ENCODE measurements at places on chromosomes 2 and 18.

- no peak for DNase-seq
- no peaks in the 10 kb centered on the region for H3K4me1 ChIP-seq
- H3K36me3 ChIP-seq: peaks cover 3% of the 10 kb centered on the region
- no peak overlapping the region for H3K4me3 ChIP-seq
- H3K27ac ChIP-seq: no peak overlapping the region
- peaks cover 10% of the 10 kb centered on the region for H3K27me3 ChIP-seq
Observed at GRCh38 chr2:119008108-119008507, 66.1 kb downstream of the MARCO start.

GRCh38 chr2:112143150-112143549 is 5.0 kb downstream of the FBLN7 start:
- peaks cover 4% of the 10 kb centered on the region for H3K4me1 ChIP-seq
- H3K27ac ChIP-seq: no peak overlapping the region
- peaks cover 11% of the 10 kb centered on the region for H3K27me3 ChIP-seq
- peaks cover 8% of the 10 kb centered on the region for H3K36me3 ChIP-seq
- no peak for DNase-seq

DNA sequence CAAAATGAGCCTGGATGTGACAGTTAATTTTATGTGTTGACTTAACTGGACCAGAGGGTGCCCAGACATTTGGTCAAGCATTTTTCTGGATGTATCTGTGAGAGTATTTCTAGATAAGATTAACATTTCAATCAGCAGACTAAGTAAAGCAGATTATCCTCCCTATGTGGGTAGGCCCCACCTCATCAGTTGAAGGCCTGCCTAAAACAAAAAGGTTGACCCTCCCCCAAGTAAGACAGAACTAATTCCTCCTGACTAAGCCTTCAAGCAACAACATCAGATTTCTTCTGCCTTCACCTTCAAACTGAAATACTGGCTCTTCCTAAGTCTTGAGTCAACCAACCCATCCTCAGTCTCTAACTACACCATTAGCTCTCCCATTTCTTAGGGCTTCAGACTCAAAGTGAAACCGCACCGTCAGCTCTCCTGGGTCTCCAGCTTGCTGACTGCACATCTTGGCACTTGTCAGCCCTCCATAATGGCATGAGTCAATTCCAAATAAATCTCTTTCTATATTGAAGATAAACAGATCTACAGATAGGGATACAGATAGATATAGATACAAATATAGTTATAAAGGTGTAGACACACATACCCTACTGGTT is 47.9 kb downstream of the MEMO1 start:
- no peak overlapping the region for H3K27ac ChIP-seq
- no peaks in the 10 kb centered on the region for H3K27me3 ChIP-seq
- H3K36me3 ChIP-seq: no peaks in the 10 kb centered on the region
- peaks cover 8% of the 10 kb centered on the region for H3K4me1 ChIP-seq
- no peak for DNase-seq
- no peak overlapping the region for H3K4me3 ChIP-seq

- no peak overlapping the region for H3K4me3 ChIP-seq
- H3K27me3 ChIP-seq: no peaks in the 10 kb centered on the region
- DNase-seq: no peak
- H3K27ac ChIP-seq: no peak overlapping the region
Observed at GRCh38 chr2:95091885-95092555, 29.6 kb downstream of the MRPS5 start.

GRCh38 chr2:124281541-124281940 is 256.5 kb downstream of the CNTNAP5 start:
- no peaks in the 10 kb centered on the region for H3K4me1 ChIP-seq
- no peak overlapping the region for H3K27ac ChIP-seq
- no peaks in the 10 kb centered on the region for H3K27me3 ChIP-seq
- no peak overlapping the region for H3K4me3 ChIP-seq

DNA sequence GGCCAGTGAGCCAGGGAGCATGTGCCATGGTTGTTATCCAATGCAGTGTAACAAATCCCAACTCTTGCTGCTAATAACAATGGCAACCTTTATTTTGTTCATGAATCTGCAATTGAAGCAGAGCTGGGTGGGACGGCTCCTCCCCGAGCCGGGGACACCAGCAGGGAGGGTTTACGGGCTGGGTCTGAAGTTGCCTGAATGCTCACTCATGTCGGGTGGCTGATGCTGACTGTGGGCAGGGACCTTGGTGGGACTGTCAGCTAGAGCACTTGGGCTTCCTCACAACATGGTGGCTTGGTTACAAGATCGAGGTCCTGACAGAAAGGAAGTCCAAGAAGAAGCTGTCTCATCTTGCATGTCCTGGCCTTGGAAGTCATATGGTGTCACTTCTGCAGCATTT is 264.5 kb downstream of the NDUFA10 start:
- peaks cover 19% of the 10 kb centered on the region for H3K27me3 ChIP-seq
- H3K27ac ChIP-seq: no peak overlapping the region
- no peak for DNase-seq

GRCh38 chr2:183490914-183491313 is 366.7 kb downstream of the NUP35 start:
- no peak overlapping the region for H3K4me3 ChIP-seq
- no peaks in the 10 kb centered on the region for H3K4me1 ChIP-seq
- no peak for DNase-seq
- H3K36me3 ChIP-seq: no peaks in the 10 kb centered on the region

DNA sequence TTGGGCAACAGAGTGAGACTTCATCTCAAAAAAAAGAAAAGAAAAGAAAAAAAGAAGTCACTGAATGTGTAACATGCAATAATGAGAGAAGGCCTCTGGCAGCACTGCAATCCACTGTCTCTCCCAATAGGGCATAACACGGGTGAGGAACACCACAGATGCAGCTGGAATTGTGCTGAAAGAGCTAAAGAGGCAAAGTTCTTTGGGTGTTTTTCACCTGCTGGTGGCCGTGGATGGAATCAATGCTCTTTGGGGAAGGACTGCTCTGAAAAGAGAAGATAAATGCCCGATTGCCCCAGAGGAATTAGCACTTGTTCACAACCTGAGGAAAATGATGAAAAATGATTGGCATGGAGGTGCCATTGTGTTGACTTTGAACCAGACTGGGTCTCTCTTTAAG is 31.0 kb upstream of the CYBRD1 start:
- no peaks in the 10 kb centered on the region for H3K36me3 ChIP-seq
- no peak overlapping the region for H3K4me3 ChIP-seq
- H3K27ac ChIP-seq: no peak overlapping the region

- H3K27ac ChIP-seq: no peak overlapping the region
- H3K27me3 ChIP-seq: peaks cover 2% of the 10 kb centered on the region
- H3K4me3 ChIP-seq: no peak overlapping the region
- H3K4me1 ChIP-seq: no peaks in the 10 kb centered on the region
Observed at GRCh38 chr2:98240786-98241398, 105.4 kb upstream of the CNGA3 start.

DNA sequence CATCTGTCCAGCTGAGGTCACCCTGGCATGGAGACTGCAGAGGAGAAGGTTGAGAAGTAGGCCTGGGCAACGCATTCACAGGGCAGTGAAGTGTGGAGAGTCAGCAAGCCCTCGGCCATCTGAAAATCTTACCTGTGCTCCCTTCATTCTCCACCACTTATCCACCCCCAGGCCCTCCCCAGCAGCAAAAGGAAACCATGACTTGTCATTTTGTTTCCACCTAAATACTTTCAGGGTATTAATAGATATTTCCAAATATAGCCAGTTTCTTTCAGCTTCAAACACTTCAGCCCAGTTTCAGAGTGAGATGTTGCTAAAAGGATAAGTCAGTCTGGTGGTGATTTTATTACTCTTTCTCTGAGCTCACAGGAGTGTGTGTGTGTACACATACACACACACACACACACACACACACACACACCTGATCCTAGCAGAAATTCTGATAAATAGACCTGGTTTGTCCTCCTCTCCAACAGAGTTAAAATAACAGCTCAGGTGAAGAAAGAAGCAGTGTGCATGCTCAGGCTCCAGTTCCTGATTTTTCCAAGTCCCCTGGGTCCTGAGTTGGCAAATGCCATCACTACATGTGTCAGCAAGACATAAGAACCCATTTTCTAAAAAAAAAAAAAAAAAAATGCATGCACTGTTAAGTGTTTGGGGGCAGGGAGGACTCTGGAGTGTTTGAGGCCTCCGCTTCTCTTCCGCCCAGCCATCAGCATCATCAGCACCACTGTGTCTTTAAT is 82.8 kb downstream of the LOXHD1 start:
- peaks cover 10% of the 10 kb centered on the region for H3K27me3 ChIP-seq
- DNase-seq: no peak
- no peaks in the 10 kb centered on the region for H3K4me1 ChIP-seq
- H3K36me3 ChIP-seq: no peaks in the 10 kb centered on the region

GRCh38 chr2:36289731-36290130 is 65.8 kb upstream of the CRIM1 start:
- no peaks in the 10 kb centered on the region for H3K36me3 ChIP-seq
- H3K4me1 ChIP-seq: peaks cover 14% of the 10 kb centered on the region
- H3K27me3 ChIP-seq: no peaks in the 10 kb centered on the region
- H3K27ac ChIP-seq: no peak overlapping the region
- DNase-seq: no peak

- H3K27ac ChIP-seq: no peak overlapping the region
- H3K36me3 ChIP-seq: peaks cover 13% of the 10 kb centered on the region
- H3K27me3 ChIP-seq: peaks cover 4% of the 10 kb centered on the region
- H3K4me3 ChIP-seq: peak overlapping the region; percentile 26
Observed at GRCh38 chr2:71860381-71860926, 287.2 kb downstream of the CYP26B1 start.

- H3K36me3 ChIP-seq: no peaks in the 10 kb centered on the region
- no peaks in the 10 kb centered on the region for H3K4me1 ChIP-seq
- no peak for DNase-seq
Observed at GRCh38 chr2:113148606-113149552, 21.5 kb downstream of the IL1RN start.

- no peaks in the 10 kb centered on the region for H3K4me1 ChIP-seq
- no peaks in the 10 kb centered on the region for H3K27me3 ChIP-seq
- H3K4me3 ChIP-seq: no peak overlapping the region
- no peaks in the 10 kb centered on the region for H3K36me3 ChIP-seq
Observed at GRCh38 chr2:151754253-151754897, 20.1 kb upstream of the NEB start.

DNA sequence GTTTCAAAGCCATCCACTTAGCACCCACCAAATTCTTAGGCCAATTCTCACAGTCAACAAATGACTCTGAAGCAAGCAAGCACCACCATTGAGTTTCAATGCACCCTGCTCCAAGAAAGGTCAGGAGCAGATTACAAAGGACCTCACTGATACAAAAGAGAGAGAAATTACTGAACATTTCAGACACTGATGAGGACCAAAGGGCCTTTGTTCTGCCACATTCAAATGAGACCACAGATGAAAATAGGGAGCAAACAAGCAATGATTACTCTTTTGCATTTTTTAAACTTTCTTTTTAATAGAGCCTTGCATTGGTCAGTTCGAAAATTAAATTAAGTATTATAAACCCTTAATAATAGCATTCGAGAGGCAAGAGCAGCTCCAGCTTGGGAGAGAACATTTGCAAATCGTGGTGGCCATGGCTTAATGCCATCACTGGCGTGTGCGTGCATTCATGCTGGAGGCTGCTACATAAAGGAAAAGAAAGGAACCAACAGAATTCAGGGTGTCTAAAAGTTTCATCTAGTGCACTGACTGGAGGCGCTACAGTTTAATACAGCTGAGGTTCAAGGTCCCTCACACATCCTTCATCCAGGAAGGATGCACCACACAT is 87.5 kb downstream of the KLF7 start:
- peaks cover 52% of the 10 kb centered on the region for H3K36me3 ChIP-seq
- H3K4me1 ChIP-seq: peaks cover 87% of the 10 kb centered on the region
- no peak overlapping the region for H3K27ac ChIP-seq
- H3K27me3 ChIP-seq: peaks cover 8% of the 10 kb centered on the region
- no peak overlapping the region for H3K4me3 ChIP-seq

- DNase-seq: no peak
- no peaks in the 10 kb centered on the region for H3K36me3 ChIP-seq
- H3K4me3 ChIP-seq: no peak overlapping the region
- no peak overlapping the region for H3K27ac ChIP-seq
- H3K4me1 ChIP-seq: no peaks in the 10 kb centered on the region
Observed at GRCh38 chr2:57075226-57075625, 891.4 kb downstream of the CCDC85A start.

- peak; percentile 21 for DNase-seq
- peak overlapping the region; percentile 95 for H3K27ac ChIP-seq
- peak overlapping the region; percentile 100 for H3K4me3 ChIP-seq
- H3K36me3 ChIP-seq: peaks cover 3% of the 10 kb centered on the region
Observed at GRCh38 chr18:62187543-62188510, 772 bp downstream of the RELCH start.

GRCh38 chr2:30206461-30207430 is 24.6 kb upstream of the LBH start:
- H3K4me3 ChIP-seq: no peak overlapping the region
- DNase-seq: no peak
- H3K27me3 ChIP-seq: peaks cover 2% of the 10 kb centered on the region
- H3K36me3 ChIP-seq: no peaks in the 10 kb centered on the region
- no peak overlapping the region for H3K27ac ChIP-seq
- no peaks in the 10 kb centered on the region for H3K4me1 ChIP-seq

DNA sequence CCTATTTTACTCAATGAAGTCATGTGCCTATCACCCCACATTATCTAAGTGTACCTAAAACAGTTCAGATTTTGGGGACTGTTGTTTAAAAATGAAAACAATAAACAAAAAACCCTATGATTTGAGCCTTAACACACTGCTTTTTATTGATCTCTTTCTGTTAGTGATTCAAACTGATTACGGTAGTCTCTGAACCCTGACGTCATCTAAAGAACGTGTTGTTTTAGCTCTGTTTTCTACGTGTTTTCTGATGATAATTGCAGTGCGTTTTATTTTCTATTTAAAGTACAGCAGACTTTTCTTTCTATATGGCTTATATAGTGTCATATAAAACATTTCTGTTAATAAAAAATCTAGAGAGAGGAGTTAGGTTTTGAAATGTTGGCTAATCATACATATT is 93.9 kb upstream of the FAM237A start:
- no peaks in the 10 kb centered on the region for H3K27me3 ChIP-seq
- DNase-seq: no peak
- H3K4me3 ChIP-seq: no peak overlapping the region
- H3K4me1 ChIP-seq: no peaks in the 10 kb centered on the region

DNA sequence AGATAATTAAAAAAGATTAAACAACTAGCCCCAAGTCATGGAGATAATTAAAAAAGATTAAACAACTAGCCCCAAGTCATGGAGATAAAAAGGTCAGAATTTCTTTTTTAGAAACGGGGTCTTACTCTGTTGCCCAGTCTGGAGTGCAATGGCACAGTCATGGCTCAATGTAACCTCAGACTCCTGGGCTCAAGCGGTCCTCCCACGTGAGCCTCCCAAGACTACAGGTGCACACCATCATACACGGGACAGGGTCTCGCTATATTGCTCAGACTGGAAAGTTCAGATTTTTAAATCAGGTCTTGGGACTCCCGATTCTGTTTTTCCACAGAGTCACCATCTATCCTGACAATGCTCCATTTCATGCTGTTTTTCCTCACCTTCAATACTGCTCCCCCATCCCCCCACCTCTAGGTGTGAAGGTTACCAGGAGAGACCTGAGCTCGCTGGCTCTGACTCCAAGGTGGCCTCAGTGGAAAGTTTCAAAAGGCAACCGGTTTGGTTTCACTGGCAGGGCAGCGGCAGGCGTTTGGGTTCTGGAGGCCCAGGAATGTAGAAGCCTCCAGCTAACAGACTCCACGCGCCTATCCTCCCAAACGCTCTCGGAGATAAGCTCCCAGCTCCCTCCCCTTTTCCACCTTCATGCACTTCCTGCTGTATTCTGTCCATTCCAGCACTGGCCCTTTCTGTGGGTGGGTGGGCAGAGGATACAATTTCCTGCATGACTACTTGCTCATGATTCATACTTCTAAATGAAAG is 2.9 kb upstream of the SEMA4C start:
- H3K36me3 ChIP-seq: peaks cover 17% of the 10 kb centered on the region
- peak overlapping the region; percentile 89 for H3K4me3 ChIP-seq
- H3K27ac ChIP-seq: peak overlapping the region; percentile 99
- peaks cover 23% of the 10 kb centered on the region for H3K27me3 ChIP-seq
- H3K4me1 ChIP-seq: peaks cover 59% of the 10 kb centered on the region

GRCh38 chr2:191304939-191305875 is 60.0 kb downstream of the MYO1B start:
- peaks cover 8% of the 10 kb centered on the region for H3K4me1 ChIP-seq
- H3K4me3 ChIP-seq: no peak overlapping the region
- H3K27me3 ChIP-seq: peaks cover 2% of the 10 kb centered on the region
- peaks cover 5% of the 10 kb centered on the region for H3K36me3 ChIP-seq
